8988T (cell line): ENCODE measurements at places on chromosomes 12 and 14.

GRCh38 chr12:75478116-75478794, 2.3 kb upstream of the GLIPR1 start:
- no peak for DNase-seq

DNA sequence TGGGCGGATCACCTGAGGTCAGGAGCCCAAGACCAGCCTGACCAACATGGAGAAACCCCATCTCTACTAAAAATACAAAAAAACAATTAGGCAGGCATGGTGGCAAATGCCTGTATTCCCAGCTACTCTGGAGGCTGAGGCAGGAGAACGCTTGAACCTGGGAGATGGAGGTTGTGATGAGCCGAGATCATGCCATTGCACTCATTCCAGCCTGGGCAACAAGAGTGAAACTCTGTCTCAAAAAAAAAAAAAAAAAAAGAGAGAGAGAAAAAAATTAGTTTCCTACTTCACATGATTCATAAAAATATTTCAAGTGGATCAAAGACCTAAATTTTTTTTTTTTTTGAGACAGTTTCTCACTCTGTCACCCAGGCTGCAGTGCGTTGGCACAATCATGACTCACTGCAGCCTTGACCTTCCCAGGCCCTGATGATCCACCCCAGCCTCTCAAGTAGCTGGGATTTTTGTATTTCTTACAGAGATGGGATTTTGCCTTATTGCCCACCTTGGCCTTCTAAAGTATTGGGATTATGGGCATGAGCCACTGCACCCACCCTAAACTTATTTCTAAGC, 24.9 kb downstream of the FCF1 start:
- DNase-seq, result no peak

GRCh38 chr14:89160437-89160836, 256.6 kb downstream of the FOXN3 start:
- DNase-seq, result no peak

- no peak for DNase-seq
Observed at GRCh38 chr12:22518998-22519397, 25.3 kb downstream of the C2CD5 start.

DNA sequence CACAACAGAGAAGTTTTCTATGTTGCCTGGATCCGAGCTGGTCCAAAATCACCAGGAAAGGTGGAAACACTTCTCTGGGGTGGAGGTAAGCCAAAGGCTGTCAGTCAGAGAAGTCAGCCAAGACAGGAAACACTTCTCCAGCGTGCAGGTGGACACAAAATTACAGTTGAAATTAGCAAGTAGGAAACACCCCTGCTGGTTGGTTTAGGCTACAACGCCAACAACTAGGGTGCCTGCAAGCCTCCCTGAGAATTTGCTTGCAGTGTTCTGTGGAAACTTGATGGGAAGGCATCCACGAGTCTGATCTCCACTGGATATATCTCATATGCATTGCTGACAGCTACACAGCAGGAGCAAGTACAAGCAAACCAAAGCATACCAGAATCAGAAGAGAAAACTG, 600.5 kb downstream of the RERGL start:
- no peak for DNase-seq

DNA sequence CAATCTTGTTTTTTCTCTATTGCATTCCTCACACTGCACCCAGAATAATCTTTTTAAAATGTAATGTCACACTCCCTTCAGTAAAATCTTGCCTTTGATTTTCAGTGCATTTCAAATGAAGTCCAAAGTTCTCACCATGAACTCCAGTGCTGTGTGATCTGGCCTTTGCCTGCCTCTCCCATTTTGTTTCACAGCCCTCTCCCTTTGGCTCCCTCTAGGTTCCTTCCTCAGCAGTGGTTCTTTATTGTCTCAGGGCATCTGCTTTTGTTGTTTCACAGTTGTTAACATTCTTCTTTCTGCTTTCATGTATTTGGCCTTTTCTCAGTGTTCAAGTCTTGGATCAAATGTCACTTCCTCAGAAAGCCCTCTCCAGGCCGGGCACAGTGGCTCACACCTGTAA, 84.5 kb upstream of the AMN1 start:
- DNase-seq, result no peak

DNA sequence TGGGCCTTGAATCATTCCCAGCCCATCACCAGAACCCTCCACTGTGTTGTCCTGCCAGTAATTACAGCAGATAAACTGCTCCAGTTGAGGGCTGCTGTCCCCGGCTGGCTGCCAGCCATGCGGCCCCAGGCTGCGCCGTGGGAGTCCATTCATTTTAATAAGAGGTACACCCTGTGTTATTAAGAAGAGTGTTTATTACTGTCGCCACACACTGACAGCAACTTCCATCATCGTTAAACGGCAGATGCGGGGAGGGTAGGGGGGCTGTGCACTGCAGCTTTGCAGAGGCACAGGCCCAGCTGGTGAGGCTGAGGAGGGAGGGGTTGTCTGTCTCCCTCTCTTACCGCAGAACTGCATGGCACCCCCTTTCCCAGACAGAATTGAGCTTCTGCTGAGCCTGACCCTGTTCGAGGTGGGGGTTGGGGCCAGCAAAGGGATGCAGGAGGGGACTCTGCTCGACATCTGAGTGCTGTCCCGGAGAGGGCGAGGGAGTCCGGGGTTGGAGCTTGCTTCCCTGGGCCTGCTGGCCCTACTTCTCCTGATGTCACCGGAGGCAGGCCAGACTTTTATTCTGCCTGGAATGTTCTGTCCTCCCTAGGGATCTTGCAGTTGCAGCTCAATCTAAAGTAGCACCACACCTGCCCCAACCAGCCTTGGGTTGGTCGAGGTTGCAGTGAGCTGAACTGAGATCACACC, 33.8 kb upstream of the GPATCH2L start:
- no peak for DNase-seq

DNA sequence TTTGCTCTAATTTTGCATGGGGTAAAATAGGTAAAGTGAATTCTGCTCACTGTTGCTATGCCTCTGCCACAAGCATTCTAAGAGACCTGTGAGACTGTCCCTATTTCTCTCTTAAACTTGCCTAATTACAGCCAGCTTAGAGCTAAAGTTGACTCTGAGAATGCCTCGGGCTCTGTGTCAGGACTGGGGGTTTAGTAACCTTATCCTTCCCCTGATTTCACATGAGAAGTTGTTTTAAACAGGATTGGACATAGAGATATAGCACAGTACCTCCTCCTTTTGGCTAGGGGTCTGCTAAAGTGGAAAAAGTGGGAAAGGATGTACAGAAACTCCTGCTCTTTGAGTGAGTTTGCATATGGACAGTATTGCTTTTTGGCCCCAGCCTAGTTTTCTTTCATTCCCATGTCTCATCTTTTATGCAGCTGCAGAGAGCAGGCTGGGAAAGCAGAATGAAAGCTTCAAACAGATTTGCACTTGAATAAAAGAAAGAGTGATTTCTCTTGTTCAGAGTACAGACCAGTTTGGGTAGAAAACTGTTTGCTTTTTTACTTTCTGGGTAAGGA, 122.0 kb downstream of the RAD51B start:
- DNase-seq, result no peak

DNA sequence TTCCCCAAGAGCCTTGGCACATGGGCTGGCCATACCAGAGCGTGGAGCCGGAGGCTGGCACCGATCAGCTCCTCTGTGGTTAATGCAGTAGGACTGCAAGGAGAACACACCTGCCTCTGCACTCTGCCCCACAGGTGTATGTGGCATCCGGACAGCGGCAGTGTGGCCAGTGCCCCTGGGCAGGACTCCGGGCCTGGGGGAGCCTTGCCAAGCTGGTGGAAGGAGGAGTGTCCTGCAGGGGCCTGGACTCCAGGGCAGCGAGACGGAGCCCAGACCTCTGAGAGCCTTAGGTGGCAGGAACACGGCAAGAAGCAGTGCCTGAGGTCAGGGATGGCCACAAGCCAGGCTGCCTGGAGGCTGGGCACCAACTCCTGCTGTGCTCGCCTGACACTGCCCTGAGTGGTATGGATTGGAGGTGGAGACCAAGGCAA, 5.3 kb upstream of the BEGAIN start:
- no peak for DNase-seq

DNA sequence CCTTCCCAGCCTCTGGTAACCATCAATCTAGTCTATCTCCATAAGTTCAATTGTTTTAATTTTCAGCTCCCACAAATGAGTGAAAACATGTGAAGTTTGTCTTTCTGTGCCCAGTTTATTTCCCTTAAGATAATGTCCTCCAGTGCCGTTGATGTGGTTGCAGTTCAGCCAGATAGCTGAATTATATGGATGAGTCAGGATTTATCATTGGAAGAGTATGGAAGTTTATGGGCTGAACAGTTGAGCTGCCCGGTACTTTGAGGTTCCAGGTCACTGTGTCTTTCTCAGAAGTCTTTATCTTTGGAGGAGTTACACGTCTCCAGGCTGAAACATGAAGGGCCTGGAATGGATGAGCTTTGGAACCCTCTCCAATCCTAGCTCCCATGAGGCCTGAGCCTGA, 120.1 kb downstream of the ASCL4 start:
- no peak for DNase-seq

GRCh38 chr14:76694106-76694505, 67.2 kb upstream of the VASH1 start:
- DNase-seq, result no peak

- no peak for DNase-seq
Observed at GRCh38 chr14:80269353-80269925, 58.1 kb upstream of the DIO2 start.

DNA sequence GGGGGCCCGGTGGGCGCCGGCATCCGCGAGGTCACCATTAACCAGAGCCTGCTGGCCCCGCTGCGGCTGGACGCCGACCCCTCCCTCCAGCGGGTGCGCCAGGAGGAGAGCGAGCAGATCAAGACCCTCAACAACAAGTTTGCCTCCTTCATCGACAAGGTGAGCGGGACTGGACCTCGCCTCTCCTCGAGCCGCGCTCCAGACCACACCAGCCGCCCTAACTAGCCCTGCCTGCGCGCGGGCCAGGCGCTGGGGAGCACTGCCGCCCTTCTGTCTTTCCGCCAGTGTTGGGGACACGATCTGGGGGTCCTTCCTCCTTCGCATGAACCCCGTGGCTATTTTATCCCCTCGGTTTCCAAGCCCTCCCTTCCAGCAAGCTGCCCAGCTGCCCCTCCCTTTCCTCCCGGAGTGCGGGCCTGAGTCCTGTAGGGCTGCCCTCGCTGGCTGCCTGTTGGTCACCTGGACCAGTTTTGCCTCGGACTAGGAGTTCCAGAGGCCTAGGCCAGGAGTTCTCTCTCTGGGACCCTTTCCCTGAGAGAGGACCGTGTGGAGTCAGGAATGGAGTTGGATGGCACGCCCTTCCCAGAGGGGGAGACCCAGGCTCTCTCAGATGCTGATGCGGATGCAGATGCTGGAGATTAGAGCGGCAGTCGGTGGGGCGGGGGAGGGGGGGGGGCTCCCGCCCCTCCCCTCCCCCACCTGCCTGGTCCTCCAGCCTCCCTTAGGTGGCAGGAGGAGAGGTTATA, 592 bp downstream of the KRT7 start:
- DNase-seq, result peak; percentile 27

- no peak for DNase-seq
Observed at GRCh38 chr12:647385-648085, 15.7 kb downstream of the NINJ2 start.

DNA sequence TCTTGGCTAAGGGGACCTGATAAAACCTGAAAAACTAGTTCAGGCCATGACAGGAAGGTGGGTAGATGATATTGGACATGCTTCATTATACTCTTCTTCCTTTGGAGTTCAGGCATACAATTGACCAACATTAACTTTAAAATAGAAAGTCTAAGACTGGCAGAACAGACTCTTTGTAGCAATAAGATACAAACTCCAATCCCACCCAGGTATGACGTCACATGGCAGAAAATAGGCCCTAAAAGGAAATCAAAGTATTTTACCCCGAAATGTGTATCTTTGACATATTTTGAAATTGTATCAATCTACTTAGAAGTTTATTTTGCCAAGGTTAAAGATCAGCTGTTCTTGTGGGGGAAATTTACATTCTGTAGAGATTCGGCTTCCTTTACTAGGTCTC, 198.1 kb upstream of the LRIG3 start:
- DNase-seq, result no peak
